Thoracic aorta (tissue), 2 donors: ENCODE measurements at places on chromosomes 5 and 9. TPM values are rescaled to one million over a fixed set of nuclear protein-coding genes. Genes with fewer than 3 reads are reported as not detected.

DNA sequence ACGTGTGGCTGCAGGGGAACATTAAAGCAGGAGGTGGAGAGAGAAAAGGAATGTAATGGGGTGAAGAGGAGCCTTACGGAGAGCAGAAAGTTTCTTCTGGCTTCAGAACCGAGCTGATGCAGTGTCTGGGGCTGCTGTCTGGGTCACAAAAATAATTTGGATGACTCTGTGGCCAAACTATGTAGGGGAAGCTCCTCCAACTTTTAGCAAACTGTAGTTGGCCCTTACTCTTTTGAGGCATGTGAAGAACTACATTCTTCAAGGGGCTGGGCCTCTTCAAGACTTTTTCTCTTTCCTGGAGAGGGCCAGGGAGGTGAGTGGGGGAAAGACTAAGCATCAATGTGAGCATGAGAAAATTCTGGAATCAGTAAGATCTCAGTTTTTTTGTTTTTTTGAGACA, 31.9 kb upstream of the SPARC start:
- DNase-seq = no peak

GRCh38 chr5:38726279-38726678, 119.5 kb upstream of the OSMR start:
- no peak for DNase-seq

GRCh38 chr5:61881821-61882487, 424.1 kb upstream of the KIF2A start:
- DNase-seq = no peak

GRCh38 chr9:119003201-119003611, 366.0 kb downstream of the BRINP1 start:
- DNase-seq = no peak

- no peak for DNase-seq
These were observed 85.1 kb downstream of the OTULIN start for GRCh38 chr5:14749579-14750101.

DNA sequence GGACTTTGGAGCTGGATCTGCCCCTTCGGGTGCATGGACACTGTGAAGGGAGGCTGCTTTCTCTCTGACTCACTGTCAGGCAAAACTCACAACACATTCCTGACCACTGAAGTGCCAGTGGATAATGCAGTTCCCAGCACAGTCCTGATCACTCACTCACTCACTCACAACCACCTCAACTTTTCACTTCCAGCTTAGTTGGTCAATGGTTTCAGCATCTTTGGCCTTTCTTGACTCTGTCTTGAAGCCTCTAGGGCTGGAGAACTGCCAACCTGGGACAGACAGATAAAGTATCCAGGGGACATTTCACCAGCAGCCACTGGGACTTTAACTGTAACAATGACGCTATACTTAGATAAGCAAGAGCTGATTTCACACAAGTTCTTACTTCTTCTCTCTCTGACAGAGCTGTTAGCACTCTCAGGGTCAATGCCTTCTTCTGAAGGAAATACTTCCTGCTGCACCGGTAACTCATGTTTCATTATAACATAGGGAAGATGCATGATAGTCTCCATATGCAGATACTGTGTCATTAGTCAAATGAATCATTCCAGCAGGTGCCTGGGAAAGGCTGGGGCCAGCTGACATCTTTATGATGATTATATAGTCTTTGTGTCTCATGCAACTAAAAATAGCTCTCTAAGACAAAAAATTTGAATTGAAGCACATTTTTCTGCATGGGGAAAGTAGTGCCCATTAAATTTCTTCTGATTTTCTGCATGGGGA, 499.0 kb downstream of the SEMA5A start:
- DNase-seq = peak; percentile 13

Gene ADGRD2
- not detected for total RNA-seq

Gene ACSL6
- total RNA-seq = 1.6 TPM

Gene CBY3
- 1.4 TPM for total RNA-seq
